ENCODE measurements at places on chromosomes 12 and 14.

GRCh38 chr12:24378548-24379407 is 429.3 kb upstream of the SOX5 start:
- H3K27me3 ChIP-seq = no peaks in the 10 kb centered on the region
- DNase-seq = no peak
- H3K4me3 ChIP-seq = no peak overlapping the region
- no peak overlapping the region for H3K27ac ChIP-seq
- no peaks in the 10 kb centered on the region for H3K36me3 ChIP-seq

- no peak overlapping the region for H3K4me3 ChIP-seq
- H3K27me3 ChIP-seq = peaks cover 42% of the 10 kb centered on the region
- DNase-seq = no peak
Observed at GRCh38 chr14:77962731-77963520, 163.0 kb downstream of the ADCK1 start.

DNA sequence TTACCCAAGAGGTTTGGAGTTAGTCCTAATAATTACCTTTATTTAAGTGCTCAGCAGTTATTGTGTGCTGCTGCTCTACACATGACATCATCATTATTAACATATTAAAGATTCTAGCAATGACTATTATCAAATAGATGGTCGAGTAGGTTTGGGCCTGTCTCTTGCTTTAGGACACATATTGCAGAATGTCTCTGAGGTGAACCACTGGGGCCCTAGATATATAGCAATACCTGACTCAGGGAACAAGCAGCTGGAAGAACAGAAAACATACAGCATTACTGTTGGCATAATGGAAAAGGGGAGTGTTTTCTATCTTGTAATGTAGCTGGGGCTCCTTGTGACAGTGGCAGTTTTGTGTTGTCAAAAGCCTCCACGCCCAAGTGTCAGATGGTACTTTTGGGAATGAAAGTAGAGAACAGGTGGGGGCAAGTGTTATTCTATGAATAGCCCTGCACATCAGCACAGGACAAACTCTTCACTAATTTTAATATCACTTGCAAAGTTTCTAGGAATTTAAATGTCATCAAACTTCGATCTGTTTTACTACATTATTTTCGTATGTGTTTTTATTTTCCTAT is 54.6 kb downstream of the C12orf56 start:
- H3K4me1 ChIP-seq = no peaks in the 10 kb centered on the region
- H3K27me3 ChIP-seq = no peaks in the 10 kb centered on the region
- H3K27ac ChIP-seq = no peak overlapping the region
- no peak overlapping the region for H3K4me3 ChIP-seq

GRCh38 chr14:83044001-83044400 is 1510.3 kb upstream of the SEL1L start:
- no peak overlapping the region for H3K27ac ChIP-seq
- no peaks in the 10 kb centered on the region for H3K36me3 ChIP-seq
- H3K27me3 ChIP-seq = no peaks in the 10 kb centered on the region
